Stromal cell of bone marrow (primary cell): ENCODE measurements at places on chromosomes 16 and 17.

DNA sequence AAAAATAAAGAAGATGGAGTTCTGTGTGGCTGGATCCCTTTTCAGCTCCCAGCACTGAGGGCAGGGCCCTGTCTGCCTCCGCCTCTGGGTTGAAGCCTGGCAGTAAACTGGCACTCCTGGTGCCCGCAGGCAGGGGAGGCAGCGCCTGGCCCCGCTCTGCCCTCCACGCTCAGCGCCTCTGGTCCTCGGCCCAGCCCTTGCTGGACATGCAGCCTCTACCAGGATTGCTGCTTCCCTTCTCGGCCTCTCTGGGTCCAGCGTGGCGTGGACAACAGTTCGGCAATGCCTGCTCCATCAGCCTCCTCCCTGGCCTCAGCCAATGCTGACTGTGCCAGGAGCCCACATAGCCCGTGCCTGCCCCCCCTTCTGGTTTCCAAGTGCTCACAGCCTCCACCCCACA, 84.4 kb upstream of the CHMP6 start:
- DNase-seq, result no peak

DNA sequence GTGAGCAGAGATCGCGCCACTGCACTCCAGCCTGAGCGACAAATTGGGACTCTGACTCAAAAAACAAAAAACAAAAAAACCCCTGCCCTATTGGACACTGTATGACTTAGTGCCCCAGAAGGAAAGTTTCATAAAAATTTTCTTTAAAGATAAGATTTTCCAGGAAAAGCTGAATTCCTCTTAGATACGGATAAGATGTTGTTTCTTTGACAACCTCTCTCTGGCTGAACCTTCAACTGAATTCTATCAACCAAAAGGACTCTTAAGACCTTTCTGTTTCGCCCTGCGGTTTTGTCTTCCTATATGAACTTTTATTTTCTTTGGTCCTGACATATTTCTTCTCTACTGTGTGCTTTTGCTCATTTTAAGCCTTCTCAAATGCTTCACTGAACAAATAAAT, 35.8 kb downstream of the CPPED1 start:
- no peak for DNase-seq

GRCh38 chr16:68187505-68187904, 48.4 kb downstream of the ESRP2 start:
- no peak for DNase-seq

GRCh38 chr16:50276801-50277555, 10.6 kb downstream of the ADCY7 start:
- DNase-seq, result no peak

DNA sequence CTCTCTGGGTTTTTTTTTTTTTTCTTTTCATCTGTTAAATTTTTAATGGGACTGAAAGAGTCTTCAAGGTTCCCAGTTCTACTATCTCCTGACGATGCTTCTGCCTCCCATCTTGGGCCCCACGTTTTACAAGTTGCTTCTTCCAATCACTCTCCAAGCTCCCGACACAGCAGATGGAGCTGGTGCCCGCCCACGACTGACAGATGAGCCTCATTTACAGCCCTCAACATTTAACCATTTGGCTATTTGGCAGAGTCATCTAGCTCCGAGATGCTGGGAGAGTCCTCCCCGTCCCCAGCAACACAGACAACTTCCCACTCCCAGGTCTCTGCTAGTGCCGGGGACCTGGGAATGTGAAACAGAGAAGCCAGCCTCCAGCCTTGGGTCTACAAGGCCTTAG, 276.9 kb downstream of the SHISA9 start:
- no peak for DNase-seq

- no peak for DNase-seq
These were observed 26.3 kb downstream of the NLRP1 start for GRCh38 chr17:5557990-5558389.

DNA sequence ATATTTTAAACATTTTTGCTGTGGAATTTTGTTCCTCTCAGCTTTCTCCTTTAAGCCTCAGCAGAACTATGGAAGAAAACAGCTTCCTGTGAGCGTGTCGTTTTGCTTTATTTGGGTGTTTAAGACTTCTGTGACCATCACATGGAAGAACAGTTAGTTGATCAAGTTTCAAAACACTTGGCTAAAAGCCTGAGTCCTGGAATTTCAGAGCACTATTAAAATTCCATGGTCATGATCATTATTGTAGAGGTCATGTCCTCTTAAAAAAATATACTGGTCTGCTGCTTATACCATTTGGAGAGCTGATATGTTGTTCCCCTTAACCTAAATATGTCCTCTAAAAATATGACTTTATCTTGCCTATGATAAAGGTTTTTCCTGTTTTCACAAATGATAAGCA, 12.6 kb upstream of the CDR2 start:
- DNase-seq, result peak; percentile 91

DNA sequence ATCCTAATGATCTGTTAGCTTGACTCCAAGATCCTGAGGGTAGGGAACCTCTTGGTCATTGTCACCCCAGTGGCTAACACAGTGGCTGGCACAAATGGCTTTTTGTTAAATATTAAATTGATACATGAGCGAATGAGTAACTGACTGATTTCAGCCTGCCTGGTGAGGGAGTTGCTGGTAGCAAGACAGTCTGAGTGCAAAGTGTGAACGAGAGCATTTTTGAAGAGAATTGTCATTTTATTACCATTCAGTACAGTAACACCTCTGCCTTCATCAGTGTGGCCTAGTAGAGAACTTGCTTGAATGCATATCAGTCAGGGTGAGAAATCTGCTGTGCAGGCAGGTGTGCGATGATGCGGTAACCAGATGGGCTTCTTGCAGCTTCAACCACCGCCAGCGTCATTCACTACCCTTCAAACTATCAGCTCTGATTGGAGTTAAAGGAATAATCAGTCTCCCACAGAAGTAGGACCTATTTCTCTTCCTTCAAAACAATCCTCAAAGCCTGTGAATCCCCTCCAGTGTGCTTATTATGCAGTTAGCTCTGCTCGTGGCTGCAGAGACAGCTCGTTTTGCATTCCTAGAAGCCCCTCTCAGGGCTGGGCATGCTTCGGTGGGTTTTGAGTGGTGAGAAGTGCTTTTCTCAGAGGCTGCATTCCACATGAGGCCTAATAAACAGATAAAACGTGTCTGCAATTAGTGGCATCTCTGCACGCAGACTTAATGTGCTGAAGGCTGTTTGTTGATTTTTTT, 29.0 kb downstream of the HEXIM2 start:
- no peak for DNase-seq

DNA sequence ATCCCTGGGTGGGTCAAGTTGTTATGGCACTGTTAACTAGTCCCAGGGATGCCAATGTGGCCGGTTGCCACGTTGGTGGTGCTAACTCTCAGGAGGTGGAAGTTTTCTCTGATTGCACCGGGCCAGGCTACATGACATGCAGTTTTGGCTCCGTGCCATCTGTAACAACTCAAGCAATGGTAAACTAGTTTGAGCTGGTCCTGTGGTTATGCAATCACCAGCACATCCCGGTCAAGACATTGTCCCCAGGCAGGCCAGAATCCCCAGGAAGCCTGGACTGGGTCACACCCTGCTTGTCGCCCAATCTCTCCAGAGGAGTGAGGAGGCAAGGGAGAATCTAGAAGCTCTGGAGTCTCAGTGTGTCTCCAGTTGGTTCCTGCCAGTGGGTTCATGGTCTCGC, 10.1 kb upstream of the CCL17 start:
- DNase-seq, result no peak

DNA sequence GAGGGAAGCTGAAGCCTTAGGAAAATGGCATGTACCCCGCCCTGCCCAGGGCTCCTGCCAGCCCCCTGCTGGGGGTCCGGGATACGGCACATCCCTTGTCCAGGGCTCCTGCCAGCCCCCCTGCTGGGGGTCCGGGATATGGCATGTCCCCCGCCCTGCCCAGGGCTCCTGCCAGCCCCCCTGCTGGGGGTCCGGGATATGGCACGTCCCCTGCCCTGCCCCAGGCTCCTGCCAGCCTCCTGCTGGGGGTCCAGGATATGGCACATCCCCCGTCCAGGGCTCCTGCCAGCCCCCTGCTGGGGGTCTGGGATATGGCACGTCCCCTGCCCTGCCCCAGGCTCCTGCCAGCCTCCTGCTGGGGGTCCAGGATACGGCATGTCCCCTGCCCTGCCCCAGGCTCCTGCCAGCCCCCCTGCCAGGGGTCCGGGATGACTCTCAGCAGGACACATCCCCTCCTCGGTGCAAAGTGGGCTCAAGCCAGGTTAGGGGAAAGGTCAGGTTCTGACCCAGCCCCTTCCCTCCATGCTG, 43.2 kb downstream of the RPH3AL start:
- no peak for DNase-seq
